Endodermal cell (in vitro differentiated cells): ENCODE measurements at places on chromosomes 5 and 9.
A peak's percentile ranks its signal among the peaks of the same experiment; 100 is the strongest.

DNA sequence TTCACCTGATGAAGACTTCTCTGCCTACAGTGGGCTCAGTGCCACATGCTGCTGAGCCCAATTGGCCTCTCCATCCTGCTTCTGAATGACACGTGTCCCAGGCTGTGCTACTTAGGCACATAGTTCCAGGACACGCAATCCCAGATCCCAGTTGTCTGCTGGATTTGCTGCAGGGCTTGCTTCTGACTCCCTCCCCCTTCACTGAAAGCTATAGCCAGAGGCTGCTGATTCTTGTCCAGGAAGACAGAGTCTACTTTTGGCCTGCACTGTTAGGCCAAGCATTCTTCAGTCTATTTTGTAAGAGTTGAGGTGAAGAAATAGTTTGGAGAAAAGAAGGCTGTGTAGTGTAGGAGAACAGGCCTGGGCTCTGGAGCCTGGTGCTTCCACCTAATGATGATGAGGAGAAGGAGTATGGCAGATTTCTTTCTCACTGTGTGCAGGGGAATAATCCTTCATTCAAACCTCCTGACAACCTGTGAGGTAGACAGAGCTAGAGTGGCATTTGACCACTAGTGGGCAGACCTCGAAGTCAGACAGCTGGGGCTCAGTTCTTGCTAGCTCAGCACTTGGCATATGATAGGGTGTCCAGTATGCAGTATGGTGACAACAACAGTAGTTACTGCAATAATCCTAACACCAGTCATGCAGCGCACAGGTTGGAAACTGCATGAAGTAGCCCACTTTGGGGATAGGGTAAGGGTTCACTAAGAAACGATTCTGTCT is 19.5 kb upstream of the ASPN start:
- H3K27me3 ChIP-seq = no peaks in the 10 kb centered on the region
- no peak overlapping the region for H3K4me3 ChIP-seq
- H3K4me1 ChIP-seq = no peaks in the 10 kb centered on the region
- H3K27ac ChIP-seq = no peak overlapping the region
- H3K36me3 ChIP-seq = no peaks in the 10 kb centered on the region
- DNase-seq = peak; percentile 80

DNA sequence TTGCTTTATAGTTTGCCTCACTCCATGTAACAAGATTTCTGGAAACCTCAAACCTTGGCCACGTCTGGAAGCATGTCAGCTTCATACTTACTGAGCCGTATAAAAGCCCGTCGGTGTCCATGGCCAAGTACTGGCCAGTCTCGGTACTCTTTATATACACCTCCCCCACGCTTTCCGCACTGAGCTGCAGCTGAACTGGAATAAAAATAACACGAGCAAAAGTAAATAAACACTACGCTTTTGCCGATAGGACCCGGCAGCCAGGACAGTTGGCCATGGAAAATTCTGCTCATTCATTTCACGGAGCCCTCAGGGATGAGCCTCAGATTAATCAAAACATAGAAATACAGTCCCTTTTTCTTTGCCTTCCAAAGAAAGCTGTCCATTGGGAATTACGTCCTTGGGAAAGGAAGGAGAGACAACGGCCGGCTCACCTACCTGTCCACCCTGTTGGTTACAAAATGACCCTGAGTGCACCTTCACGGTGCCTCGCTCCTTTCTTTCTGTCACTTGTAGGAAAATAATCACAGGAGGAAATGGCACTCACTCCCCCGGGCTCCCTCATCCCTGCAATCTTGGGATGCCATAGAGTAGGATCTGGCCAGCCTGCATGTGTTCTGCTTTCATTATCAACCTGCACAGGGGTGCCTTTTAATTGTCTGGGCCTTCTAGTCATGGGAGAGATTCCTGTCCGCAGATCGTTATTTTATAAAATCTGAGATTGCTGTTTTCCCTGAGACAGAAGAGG is 85.1 kb downstream of the FGF1 start:
- H3K27ac ChIP-seq = no peak overlapping the region
- no peaks in the 10 kb centered on the region for H3K4me1 ChIP-seq
- H3K27me3 ChIP-seq = no peaks in the 10 kb centered on the region
- no peaks in the 10 kb centered on the region for H3K36me3 ChIP-seq
- DNase-seq = no peak

DNA sequence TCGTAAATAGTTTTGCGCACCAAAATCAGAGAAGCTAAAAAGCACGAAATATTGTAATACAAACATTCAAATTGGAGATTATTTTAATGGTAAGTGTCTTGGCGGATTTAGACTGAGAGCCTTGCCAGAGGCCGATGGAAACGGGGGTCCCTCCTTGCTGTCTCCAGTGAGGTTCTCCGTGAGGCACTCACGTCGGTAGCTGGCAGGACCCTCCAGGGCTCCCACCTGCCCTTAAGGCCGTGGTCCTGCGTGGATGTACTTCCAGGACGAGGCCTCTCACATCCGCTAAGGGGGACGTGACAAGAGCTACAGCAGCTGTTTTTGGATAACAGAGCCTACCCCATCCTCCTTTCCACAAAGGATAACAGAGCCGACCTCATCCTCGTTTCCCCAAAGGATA is 7.9 kb downstream of the NKD2 start:
- H3K36me3 ChIP-seq = no peaks in the 10 kb centered on the region
- H3K27ac ChIP-seq = no peak overlapping the region
- no peak for DNase-seq
- no peaks in the 10 kb centered on the region for H3K4me1 ChIP-seq
- H3K27me3 ChIP-seq = no peaks in the 10 kb centered on the region

DNA sequence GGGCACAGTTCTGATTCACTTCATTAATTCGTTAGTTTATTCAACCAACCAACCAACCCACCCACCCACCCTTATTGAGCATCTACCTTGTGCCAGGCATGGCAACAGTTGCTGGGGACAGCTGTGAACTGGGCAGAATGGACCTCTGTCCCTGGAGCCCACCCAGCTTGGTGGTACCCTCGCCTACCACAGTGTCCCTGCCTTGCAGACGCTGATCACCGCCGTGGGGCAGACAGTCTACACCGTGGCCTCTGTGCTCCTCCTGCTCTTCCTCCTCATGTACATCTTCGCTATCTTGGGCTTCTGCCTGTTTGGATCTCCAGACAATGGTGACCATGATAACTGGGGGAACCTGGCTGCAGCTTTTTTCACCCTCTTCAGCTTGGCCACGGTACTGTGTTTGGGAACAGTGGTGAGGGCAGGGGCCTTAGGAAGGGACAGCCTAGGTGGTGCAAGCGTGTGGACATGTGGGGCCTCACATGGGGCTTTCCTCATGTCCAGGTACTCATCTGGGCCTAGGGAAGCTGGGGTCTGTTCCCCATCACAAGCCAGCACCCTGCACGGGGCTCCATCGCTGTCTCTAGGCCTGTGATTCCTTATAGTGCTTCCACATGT is 26.2 kb downstream of the PITX1 start:
- no peak overlapping the region for H3K27ac ChIP-seq
- H3K27me3 ChIP-seq = no peaks in the 10 kb centered on the region
- H3K4me1 ChIP-seq = no peaks in the 10 kb centered on the region

DNA sequence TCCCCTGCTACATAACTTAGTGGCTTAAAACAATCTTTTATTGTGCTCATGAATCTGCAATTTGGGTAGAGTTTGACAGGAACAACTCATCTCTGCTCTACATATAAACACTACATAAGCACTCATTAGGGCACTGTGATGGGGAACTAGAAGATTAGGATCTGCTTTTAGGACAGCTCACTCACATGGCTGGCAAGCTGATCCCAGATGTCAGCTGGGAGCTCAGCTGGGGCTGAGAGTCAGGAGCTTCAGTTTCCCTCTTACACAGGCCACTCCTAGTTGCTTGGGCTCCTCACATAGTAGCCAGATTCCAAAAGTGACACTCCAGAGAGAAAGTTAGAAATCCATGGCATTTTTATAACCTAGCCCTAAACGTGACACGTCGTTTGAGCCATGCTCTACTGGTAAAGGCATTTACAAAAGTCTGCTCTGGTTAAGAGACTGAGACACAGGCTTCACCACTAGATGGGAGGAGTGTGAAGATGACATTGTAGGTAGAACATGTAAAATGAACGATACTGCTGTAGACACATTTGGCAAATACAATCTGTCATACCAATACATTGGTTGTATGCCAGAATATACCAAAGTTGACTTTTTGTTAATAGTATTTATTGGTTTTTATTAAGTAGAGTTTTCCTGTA is 23.6 kb downstream of the SCAI start:
- DNase-seq = no peak
- no peak overlapping the region for H3K4me3 ChIP-seq
- H3K27ac ChIP-seq = no peak overlapping the region
- H3K27me3 ChIP-seq = no peaks in the 10 kb centered on the region

GRCh38 chr9:98482226-98482625 is 226.5 kb downstream of the GABBR2 start:
- H3K36me3 ChIP-seq = no peaks in the 10 kb centered on the region
- no peaks in the 10 kb centered on the region for H3K4me1 ChIP-seq
- no peak for DNase-seq
- no peak overlapping the region for H3K27ac ChIP-seq

DNA sequence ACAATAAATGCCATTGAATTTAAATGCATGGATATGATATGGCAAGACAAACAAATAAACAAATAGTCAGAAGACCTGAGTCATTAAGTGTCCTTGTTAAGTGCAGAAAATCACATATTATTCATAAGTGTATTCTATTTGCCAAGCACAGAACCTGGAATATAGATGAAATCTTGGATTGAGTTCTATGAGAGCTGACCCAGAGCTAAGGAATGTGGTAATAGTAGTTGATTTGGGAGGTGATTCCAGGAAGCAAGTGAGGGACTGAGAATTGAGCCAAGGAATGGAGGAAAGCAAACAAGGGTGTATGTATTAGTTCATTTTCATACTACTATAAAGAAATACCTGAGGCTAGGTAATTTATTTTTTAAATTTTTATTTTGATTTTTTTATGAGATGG is 208.9 kb downstream of the TRIM32 start:
- no peaks in the 10 kb centered on the region for H3K27me3 ChIP-seq
- no peak overlapping the region for H3K4me3 ChIP-seq
- DNase-seq = no peak
- H3K27ac ChIP-seq = no peak overlapping the region

DNA sequence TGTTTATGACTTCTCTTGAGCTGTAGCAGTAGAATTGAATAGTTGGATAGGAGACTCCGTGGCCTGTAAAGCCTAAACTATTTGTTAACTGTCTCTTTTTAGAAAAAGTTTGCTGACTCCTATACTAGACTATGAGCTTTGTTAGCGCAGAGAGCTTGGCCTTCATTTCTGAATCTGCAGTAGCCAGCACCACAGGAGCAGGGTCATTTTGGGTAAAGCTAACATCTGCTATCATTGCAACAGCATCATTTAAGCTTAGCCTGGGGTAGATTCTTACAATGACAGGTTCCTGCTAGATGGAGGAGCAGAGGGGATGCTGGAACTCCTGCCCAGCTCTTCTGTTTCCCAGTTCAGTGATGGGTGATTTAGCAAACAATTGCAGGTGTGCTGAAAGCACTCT is 133.7 kb upstream of the ASTN2 start:
- no peaks in the 10 kb centered on the region for H3K27me3 ChIP-seq
- H3K36me3 ChIP-seq = no peaks in the 10 kb centered on the region
- H3K4me1 ChIP-seq = peaks cover 8% of the 10 kb centered on the region
- H3K27ac ChIP-seq = no peak overlapping the region
- no peak for DNase-seq
- H3K4me3 ChIP-seq = no peak overlapping the region

- H3K27ac ChIP-seq = no peak overlapping the region
- peaks cover 16% of the 10 kb centered on the region for H3K27me3 ChIP-seq
- no peak for DNase-seq
These were observed 4.4 kb downstream of the PFN3 start for GRCh38 chr5:177396078-177396477.

DNA sequence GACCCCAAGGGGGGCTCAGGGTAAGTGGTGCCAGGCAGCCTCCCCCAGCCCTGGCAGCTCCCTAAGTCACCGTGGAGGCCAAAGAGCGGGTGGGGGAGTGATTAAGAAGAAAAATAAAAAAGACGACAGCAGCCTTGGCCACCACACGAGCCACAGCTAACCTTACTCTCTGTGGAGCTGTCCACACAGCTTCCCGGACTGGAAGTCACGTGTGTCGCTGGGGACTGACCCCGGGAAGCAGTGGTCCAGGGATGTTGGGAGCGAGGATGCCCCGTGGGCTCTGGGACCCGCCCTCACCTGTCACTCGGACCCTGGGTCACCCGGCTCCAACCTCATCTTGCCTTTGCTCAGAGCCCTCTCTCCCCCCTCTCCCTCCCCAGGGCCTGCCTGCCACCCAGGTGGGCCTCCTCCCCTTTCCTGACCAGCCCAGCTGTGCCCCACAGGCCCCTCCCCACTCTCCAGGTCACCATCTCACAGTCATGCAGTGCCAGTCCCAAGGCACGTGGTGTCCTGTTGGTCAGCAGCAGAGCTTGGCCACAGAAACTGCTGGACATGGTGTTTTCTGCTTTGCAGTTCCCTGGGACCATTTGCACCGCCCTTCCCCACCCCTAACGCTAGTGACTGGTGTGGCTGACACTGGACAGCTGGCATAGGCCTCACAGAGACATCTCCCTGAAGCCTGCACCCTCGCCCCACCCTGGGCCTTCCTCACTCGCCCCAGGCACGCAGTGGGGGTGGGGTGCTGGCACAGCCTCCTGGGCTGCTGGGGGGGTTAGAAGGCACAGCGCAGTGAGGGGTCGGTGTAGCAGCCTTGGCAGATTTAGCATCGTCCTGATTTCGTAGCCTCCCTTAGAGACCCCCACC is 9.8 kb upstream of the EXOC3 start:
- H3K27me3 ChIP-seq = no peaks in the 10 kb centered on the region
- peak; percentile 36 for DNase-seq
- H3K27ac ChIP-seq = no peak overlapping the region
- H3K4me3 ChIP-seq = no peak overlapping the region
- no peaks in the 10 kb centered on the region for H3K4me1 ChIP-seq

DNA sequence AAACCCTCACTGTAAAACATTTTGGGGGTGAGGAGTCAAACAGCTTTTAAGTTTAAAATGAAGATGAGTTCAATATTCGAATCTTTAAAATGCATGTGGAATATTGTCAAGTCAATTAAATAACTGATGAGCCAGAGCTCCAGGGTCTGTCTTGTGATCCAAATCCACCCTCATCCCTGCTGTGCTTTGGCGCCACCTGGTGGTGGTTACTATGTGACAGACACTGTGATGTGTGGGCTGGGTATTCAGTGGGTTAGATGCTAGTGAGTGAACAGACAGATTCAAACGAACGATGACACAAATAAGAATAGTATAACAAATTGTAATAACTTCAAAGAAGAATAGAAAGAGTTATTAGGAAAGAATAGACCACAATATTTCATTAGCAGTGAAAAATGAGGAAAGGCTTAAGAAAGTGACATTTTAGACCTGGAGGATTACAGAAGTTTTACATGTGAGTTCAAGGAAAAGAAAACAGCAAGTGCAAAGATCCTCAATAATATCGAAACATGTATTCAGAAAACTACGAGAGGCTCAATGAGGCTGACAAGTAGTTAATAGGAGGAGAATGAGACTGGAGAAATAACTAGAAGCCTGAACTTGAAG is 51.4 kb upstream of the CHSY3 start:
- H3K27ac ChIP-seq = no peak overlapping the region
- no peaks in the 10 kb centered on the region for H3K36me3 ChIP-seq
- H3K27me3 ChIP-seq = no peaks in the 10 kb centered on the region
- H3K4me3 ChIP-seq = no peak overlapping the region

GRCh38 chr9:130912932-130913598 is 16.5 kb upstream of the QRFP start:
- H3K27ac ChIP-seq = peak overlapping the region; percentile 57
- H3K27me3 ChIP-seq = no peaks in the 10 kb centered on the region
- H3K36me3 ChIP-seq = no peaks in the 10 kb centered on the region
